ENCODE measurements at places on chromosomes 5 and 9. TPM values are rescaled to one million over a fixed set of nuclear protein-coding genes. Genes with fewer than 3 reads are reported as not detected.

The BTNL3 gene
- not detected for total RNA-seq

The SPAAR gene
- total RNA-seq: not detected

The SEMA6A gene
- 2.2 TPM for total RNA-seq

The IFNA14 gene
- not detected for total RNA-seq

The SHISAL2B gene
- total RNA-seq: not detected

The FBN2 gene
- 81.6 TPM for total RNA-seq

The CTSV gene
- 0.32 TPM for total RNA-seq

The EQTN gene
- total RNA-seq: not detected

The HTR4 gene
- not detected for total RNA-seq

The SLC34A1 gene
- not detected for total RNA-seq

The ARHGEF39 gene
- total RNA-seq: 0.97 TPM

The PCDHGB3 gene
- 5.2 TPM for total RNA-seq

The C1QTNF2 gene
- 0.64 TPM for total RNA-seq

The UNC5A gene
- total RNA-seq: not detected

The SPATA31E1 gene
- total RNA-seq: not detected
